Activated T-helper 1 cell treated with Interleukin-2 at 50 U/mL for 16 hours (primary cell): ENCODE measurements at places on chromosomes 2 and 18.

DNA sequence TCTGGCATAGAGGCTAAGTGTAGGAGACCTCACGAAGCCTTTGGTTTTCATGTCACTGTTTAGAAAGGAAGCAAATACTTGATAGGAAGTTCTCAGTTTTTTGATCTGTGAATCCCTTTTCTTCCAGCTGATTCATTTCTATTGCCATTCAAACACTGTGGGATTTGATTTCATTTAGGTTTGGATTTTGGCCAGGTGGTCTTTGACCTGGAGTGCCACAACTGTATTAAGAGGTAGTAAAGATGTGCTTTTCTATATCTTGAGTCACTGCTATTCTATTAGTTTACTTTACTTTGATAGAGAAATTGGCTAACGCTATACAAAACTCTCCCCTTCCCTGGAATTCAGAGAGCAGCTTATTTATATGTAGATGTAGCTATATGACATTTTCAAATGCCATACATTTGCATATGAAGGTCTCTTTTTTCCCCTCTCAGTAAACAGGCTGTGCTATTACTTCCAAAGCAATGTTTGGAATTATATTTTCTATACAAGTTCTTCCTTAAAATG lies 132.4 kb upstream of the CAVIN2 start:
- no peak for DNase-seq

DNA sequence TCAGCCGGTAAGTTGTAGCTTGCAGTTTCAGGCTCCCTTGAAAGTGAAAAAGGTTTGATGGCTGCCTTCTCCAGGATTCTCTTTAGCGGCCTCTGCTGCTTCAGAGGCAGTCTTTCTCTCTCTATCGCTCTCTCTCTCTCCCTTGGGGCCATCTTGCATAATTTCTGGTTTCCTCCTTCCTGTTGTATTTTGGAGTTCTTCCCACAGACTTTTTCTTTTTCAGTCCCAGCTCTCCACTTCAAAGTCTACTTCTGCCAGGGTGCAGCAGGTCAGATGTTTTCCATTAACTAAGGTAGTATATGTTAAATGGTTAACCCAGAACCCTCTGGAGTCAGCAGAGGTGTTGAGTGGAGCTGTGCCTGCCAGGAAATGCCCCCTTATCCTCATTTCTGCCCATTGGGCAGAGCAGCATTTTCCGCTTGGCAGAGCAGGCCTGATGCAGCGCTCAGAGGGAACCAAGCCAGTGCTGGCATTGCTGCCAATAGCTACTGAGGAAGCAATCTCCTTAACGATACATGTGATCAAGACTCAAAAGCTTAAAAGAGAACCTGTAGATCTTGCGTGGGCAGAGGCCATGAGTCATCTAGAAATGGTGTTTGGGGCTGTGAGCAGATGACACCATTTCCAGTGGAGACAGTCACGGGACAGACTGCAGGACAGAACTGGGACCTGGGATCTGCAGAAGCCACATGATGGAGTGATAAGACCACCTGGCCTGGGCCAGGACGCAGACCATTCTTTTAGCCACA lies 20.8 kb downstream of the DBI start:
- no peak for DNase-seq

DNA sequence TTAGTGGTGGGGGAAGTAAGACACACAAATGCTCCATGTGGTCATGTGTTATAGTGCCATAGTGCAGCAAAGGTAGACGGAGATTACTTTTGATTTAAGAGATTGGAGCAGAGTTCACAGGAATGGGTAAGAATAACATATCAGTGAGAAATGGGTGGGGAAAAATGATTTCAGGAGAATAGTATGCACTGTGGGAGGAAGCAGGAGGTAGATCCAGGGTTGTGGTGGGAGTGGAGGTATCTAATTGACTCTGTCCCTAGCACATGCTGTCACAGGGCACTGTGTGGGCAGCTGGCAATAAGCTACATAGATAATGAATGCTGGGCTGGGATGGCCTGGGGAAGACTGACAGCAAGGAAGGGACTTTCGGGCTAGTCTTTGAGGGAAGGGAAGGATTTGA lies 65.3 kb downstream of the STAT1 start:
- DNase-seq: no peak

DNA sequence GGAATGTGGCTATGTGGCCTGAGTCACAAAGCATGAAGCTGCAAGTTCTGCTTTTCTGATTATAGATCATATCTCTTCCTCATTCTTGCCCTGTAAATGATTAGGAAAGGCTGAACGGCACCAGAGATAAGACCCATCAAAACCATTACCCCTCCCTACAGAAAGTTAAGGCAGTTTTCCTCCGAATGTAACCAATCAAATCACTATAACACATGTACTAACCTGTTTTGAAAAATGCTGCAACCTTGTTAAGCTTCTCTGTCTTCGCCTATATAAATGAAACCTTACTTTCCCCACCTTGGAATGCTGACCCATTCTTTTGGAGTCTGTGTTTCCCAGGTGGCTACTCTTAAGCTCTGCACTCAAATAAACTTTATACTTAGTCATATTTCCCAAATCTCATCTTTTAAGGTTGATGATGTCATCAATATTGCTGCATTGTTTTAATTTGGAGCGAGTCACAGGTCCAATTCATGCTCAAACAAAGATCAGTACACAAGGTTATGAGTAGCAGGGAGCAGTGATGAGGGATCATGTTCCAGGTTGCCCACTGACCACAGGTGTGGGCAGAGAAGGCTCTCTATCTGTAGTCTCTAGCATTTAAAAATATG lies 662.3 kb downstream of the IRS1 start:
- DNase-seq: no peak

- DNase-seq: no peak
These were observed 75.3 kb downstream of the VSNL1 start for GRCh38 chr2:17615728-17616351.

DNA sequence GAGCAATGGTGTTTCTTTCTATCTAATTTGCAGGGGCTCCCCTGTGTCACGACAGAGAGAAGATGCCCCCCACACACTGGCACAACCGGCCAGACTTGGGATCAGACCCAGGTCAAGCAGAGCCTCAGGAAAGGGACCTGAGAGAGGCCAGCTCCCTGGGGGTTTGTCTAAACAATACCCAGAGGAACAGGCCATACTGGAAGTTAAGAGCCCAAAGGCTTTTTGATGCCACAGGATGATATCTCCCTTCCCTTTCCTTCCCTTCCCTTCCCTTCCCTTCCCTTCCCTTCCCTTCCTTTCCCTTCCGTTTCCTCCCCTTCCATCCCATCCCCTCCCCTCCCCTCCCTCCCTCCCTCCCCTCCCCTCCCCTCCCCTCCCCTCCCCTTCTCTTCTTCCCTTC lies 139.2 kb downstream of the ARL4C start:
- no peak for DNase-seq

DNA sequence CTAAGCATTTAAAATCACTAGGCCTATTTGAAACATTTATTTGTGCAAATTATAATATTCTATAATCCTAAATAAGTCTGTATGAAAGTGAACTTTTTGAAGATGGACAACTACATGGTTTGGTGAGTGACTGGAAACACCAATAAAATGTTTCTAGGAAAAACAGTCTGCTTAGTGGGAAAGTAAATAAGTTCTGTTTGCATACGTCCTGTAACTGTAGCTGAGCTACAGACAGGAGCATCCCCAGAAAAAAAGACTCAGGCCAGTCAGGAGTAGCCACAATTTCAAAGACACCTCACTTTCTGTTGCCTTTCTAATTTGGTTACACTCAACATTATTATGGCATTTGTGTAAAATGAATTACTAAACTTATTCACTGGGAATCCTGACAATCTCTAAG lies 28.4 kb upstream of the KCNJ3 start:
- no peak for DNase-seq

DNA sequence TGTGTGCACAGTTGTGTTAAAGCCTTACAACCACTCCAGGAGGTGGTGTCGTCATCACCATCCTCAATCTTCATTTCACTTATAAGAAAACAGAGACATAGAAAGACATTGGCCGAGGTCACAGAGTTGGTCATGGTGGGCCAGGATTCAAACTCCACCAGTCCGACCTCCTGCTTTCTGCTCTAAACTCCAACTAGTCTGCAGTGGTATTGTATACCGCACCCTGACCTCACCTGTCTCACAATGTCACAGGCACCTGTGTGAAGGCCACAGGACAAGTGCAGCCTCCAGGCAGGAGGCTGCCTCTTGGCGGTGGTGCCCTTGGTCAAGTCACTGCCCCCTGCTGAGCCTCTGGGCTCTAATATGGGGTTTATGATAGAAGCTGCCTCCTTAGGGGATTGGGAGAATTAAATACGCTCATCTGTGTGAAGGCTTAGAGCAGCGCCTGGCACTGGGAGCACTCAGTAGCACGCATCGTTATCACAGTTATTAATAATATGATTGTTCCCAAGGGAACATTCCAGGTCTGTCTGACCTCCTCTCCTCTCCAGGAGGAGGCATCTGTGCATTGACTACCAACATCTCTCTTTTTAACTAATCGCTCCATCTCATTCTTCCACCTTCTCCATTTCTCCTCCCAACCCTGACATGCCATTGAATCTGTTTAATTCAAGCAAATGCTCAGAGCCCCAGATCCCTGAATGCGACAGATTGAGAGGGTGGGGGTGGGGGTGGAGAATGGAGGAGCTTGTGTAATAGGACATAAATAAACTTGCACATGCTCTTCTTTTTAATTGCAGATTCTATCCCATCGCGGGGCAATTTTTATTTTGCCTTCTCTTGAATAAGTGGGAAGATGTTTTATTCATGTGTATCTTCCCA lies 112.7 kb downstream of the MCFD2 start:
- no peak for DNase-seq

DNA sequence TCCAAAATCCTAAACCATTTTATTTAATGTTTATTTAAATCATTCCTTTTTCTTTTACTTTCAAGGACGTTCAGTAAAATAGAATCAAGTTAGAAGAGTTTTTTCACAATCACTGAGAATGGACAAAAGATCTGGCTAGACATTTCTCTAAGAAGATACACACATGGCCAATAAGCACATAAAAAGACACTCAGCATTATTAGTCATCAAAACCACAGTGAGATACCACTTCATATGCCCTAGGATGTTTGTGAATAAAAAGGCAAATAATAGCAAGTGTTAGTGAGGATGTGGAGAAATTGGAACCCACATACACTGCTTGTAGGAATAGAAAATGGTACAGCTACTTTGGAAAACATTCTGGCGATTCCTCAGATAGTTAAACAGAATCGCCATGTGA lies 76.1 kb downstream of the RHBDD1 start:
- no peak for DNase-seq

GRCh38 chr2:135638825-135639224 lies 102.8 kb upstream of the UBXN4 start:
- no peak for DNase-seq

DNA sequence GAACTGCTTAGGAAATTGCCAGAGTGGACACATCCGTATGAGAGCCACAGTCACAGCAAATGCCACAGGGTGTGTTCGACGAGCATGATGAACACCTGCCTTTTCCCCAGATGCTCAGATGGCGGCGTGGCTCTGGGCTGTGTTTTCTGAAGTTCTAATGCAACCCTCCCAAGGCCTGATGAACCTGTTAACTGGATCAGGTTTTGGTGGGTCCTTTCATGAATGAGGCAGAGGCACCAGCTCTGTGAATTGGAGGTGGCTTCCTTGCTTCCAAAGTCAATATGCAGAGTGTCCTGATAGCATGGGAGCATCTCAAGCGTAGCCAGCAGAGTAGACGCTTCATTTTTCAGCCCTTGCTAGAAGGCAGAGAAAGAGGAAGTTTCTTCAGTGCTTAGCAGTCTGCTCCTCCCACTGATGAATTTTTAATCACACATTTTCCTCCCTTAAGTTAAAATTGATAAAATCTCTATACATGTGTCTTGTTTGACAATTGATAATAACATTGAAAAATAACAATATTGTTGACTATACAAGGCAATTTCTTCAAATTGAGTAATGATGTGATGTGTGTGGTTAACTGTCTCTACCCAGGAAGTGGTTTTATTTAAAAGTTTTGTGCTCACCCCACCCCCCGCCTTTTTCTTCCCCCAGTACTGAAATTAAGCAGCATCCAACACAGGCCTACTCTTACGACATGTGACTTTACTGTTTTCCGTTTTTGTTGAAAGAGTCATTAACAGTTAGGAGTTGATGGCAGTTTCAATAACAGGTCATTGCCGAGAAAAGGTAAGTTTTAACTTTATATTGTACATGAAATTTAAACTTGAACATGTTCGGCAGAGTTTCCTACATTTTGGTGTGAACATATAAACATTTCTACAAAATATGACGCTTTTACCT lies at the start of gene ARHGAP15:
ARHGAP15 (plus strand) TSS at position 739 of the 900 bp plus-strand sequence.
- DNase-seq: peak; percentile 52

GRCh38 chr2:101762451-101763171 lies 65.1 kb downstream of the MAP4K4 start:
- DNase-seq: no peak

DNA sequence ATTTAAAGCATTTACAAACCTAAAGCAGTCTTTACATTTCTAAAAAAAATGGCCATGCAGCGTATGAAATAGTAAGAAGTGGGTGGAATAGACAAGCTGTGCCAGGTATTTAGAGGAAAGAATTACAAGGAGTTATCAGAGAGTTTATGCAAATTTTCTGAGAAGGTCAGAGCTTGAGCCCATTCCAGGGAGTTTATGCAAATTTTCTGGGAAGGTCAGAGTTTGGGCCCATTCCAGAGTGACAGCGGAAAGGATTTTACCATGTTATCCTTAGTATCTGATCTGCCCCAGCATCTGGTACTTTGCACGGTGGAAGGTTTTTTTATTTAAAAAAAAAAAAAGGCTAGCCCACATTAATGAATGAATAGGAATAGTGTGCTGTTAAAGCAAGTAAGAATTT lies 1.4 kb upstream of the DOK6 start:
- DNase-seq: no peak

GRCh38 chr2:196823750-196824522 lies 14.8 kb upstream of the C2orf66 start:
- DNase-seq: no peak

DNA sequence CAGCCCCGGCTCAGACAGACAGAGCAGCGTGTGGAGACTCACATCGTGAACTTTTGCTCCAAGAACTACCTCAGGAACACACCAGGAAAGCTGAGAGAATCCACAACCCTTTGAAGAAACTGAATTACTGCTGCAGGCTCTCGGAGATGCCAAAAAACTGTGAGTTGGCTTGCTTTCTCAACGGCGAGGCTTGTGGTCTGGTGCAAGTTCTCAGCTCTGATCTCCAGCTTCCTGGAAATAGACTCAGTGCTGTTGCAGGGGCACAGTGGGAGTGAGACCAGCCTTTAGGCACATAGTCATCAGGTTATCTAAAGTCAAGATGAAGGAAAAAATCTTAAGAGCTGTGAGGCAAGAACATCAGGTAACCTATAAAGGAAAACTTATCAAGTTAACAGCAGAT lies 273.7 kb upstream of the LRATD1 start:
- no peak for DNase-seq

GRCh38 chr2:45992021-45992740 lies 305.0 kb upstream of the EPAS1 start:
- no peak for DNase-seq

- DNase-seq: no peak
These were observed 488.7 kb downstream of the ARHGAP15 start for GRCh38 chr2:143617803-143618415.

DNA sequence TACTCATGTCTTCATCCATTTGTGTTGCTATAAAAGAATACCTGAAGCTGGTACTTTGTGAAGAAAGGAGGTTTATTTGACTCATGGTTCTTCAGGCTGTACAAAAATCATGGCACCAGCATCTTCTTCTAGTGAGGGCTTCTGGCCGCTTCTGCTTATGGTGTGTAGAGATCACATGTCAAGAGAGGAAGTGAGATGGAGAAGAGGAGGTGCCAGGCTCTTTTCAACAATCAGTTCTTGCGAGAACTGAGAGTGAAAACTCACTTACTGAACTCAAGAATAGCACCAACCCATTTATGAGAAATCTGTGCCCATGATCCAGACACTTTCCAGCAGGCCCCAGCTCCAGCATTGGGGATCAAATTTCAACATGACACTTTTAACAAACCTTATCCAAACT lies 30.0 kb upstream of the BARD1 start:
- DNase-seq: no peak

- DNase-seq: no peak
These were observed 231.4 kb downstream of the LRRTM1 start for GRCh38 chr2:80073134-80073561.
